ENCODE measurements at places on chromosomes 7 and 10.
A peak's percentile ranks its signal among the peaks of the same experiment; 100 is the strongest.

DNA sequence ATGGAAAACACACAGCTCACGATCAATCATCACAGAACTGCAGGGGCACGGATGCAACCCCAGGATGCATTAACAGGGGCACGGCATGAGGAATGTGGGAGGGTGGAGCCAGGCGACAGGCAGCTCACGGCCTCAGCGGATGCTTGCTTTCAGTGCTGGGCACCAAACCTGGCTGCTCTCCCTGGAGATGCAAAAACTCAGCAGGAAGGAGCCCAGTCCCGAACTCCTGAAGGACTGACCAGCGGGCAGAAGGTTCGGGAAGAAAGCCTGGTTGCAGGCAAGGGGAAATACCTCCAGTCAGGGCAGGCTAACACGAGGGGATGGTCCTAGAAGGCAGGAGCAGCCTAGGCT is 66.8 kb downstream of the CHST15 start:
- DNase-seq: no peak

DNA sequence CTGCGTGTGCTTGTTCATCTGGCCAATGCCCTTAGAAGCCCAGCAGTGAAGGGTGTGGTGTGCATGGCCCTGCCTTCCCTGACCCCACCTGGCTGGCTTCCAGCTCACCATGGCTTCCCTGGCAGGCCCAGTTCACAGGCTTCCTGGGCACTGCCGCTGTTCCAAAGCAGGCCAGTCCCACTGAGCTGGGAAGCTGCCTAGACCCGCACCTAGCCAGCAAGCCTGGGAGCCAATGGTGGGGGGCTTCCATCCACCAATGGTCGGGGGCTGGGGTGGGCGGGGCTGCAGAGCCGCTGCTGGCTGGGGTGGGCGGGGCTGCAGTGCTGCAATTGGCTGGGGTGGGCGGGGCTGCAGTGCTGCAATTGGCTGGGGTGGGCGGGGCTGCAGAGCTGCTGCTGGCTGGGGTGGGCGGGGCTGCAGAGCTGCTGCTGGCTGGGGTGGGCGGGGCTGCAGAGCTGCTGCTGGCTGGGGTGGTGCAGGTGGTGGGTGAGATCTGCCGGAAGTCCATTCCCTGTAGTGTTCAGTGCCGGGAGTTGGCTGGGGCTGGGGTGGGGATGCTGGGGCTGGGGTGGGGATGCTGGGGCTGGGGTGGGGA is 12.4 kb downstream of the CALY start:
- DNase-seq: peak; percentile 79

DNA sequence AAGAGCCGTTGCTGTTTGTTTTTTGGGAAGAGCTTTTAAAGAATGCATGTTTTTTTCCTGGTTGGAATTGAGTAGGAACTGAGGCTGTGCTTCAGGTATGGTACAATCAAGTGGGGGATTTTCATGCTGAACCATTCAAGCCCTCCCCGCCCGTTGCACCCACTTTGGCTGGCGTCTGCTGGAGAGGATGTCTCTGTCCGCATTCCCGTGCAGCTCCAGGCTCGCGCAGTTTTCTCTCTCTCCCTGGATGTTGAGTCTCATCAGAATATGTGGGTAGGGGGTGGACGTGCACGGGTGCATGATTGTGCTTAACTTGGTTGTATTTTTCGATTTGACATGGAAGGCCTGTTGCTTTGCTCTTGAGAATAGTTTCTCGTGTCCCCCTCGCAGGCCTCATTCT is 31.6 kb downstream of the PFKFB3 start:
- DNase-seq: no peak

DNA sequence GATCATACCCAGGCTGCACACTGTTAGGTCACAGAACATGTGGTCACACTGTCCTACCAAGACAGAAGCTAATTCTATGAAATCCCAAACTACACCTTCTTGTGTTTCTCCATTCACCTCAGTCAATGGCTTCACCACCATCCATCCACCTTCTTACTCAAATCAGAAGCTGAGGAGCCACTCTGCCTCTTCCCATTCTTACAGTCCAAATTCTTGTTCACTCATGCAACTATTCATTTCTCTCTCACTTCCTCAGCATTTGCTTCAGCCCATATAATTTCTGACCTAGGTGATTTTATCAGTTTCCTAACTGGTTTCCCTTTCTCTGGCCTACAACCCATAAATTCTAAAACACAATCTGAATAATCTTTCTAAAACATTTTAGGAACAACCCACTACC is 229.2 kb downstream of the LRRN3 start:
- DNase-seq: no peak

- peak; percentile 12 for DNase-seq
Observed at GRCh38 chr7:135441791-135442190, 68.1 kb downstream of the CNOT4 start.

- no peak for DNase-seq
Observed at GRCh38 chr10:95525033-95525418, 36.1 kb downstream of the SORBS1 start.

DNA sequence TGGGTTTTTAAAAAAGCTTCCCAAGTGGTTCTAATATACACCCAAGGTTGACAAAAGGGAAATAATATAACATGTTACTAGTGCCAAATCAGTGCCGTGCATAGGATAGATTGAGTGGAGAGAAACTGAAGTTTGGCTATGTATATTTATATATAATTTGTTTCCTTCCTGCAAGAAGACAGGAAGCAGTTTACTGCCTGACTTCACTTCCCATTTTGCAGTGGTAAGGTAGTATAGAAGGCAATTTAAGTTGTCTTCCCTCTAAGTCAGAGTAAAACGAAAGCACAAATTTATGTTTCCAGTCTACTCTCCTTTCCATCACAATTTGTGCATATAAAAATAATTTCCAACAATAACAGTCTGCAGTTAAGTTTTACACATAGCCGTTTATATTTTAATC is 3.4 kb upstream of the HYCC1 start:
- no peak for DNase-seq

DNA sequence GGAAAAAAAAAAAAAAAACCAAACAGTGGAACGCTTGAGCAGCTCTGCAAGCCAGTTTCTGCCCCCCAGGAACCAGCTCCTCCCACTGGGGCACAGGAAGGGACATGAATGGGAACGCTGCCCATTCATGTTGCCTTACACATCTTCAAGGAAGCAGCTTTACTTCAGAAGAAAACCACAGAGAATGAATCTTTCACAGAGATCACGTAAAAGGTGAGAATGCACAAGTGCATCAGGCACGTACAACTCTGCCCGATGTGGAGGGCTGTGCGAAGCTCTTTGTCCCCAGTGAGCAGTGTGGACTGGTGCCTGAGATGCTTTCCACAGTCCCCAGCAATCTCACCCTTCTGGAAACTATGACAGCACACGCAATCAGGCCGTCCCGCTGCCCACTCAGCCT is 106.2 kb downstream of the DLG5 start:
- peak; percentile 18 for DNase-seq

GRCh38 chr10:116685807-116686206 is 56.6 kb downstream of the HSPA12A start:
- no peak for DNase-seq

DNA sequence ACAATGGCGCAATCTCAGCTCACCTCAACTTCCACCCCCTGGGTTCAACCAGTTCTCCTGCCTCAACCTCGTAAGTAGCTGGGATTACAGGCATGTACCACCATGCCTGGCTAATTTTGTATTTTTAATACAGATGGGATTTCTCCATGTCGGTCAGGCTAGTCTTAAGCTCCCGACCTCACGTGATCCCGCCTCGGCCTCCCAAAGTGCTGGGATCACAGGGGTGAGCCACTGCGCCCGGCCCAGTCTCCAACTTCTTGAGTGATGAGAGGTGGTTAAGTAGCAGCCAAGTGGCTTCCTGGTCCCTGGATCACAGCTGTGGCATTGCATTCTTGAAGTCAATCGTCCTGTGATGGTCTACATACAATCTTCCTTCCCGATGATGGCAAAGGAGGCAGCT is 46.1 kb upstream of the NFE2L3 start:
- DNase-seq: no peak

DNA sequence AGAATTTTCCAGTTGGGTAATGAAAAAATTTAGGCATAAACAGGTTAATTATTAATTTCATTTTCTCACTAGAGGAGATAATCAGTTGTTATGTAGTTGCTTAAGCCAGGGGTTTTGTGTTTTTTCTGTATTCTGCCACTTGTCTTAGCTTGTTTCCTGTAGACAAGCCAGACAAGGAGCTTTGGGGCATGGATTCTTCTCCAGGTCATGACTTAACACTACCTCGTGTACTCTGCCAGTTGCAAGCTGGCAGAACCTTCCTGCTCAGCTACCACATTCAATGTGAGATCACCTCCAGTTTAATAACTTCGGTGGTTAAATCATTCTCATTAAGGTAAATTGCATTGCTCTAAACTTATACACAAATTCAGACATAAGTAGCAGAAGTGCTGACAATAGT is 1.8 kb downstream of the CCM2 start:
- DNase-seq: no peak

- peak; percentile 9 for DNase-seq
Observed at GRCh38 chr10:8183241-8183704, 128.8 kb downstream of the GATA3 start.

GRCh38 chr7:157937406-157937805 is 600.6 kb downstream of the DNAJB6 start:
- no peak for DNase-seq

- DNase-seq: no peak
Observed at GRCh38 chr10:78007172-78007571, 22.1 kb downstream of the POLR3A start.

GRCh38 chr7:50805447-50806125 is 22.9 kb upstream of the GRB10 start:
- no peak for DNase-seq

- DNase-seq: no peak
Observed at GRCh38 chr10:33337326-33337957, 3.0 kb upstream of the NRP1 start.

- DNase-seq: peak; percentile 58
Observed at GRCh38 chr10:2839081-2839725, 228.1 kb upstream of the PFKP start.

DNA sequence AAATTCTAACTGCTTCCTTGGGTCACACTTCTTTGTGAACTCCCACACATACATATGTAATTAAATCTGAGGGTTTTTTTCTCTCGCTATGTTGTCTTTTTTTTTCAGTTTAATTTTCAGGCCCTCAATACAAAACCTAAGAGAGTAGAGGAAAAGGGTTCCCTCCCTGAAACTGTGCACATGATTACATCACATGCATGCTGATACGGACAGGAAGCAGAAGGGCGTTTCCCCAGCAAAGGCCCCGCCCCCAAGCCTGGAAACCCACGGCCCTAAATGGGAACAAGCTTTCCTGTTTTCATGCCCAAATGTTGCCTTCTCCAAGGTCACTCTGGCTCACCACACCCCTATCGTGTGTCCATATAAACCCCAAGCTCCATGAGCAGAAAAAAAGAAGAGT is 115.4 kb downstream of the TEX36 start:
- no peak for DNase-seq

- DNase-seq: no peak
Observed at GRCh38 chr10:121640266-121640665, 42.0 kb upstream of the FGFR2 start.

- DNase-seq: no peak
Observed at GRCh38 chr10:132069849-132070182, 4.1 kb downstream of the JAKMIP3 start.

DNA sequence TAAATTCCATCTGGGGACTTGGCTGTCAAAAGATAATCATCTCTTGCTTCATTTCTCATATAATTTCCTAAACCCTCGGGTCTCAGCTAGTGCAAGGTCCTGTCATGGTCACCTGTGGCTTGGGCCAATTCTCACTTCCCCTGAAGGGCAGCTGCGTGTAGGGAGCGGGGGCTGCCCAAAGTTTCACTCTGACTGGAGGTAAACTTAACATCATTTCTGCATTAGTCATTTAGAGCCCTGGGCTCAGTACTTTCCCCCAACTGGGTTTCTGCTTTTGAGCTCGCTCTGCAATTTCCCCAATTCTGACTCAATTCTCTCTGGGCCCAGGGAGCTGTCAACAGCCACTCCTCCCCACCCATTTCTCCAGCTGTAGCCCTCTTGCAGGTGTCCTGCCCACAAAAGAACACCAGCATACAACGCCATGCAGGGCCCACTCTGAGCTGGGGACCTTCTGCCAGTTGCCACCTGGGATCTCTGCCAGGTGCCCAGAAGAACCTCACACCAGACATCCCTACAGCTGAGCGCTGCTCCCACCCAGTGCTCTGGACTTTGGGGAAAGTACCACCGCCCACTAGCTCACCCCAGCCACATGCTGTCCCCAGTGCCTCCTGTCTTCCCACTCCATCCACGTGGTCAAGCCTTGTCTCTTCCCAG is 37.9 kb downstream of the VOPP1 start:
- DNase-seq: peak; percentile 84

DNA sequence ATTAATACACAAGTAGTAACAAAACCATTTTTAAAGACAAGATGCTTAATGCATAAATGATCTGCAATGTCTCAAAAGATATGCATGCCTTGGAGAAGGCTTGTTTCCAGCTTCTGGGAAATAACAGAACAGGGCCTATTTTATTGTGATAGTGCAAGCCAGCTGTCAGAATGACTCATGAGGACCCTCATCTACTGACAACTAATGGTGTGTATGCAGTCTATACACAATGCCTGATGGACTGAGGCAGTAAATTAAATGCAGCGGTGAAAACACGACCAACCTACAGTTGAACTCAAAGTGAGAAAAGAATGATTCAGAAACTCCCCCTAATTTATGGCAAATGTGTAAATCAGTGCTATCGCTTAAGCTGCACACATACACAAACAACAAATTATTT is 46.3 kb downstream of the VPS41 start:
- no peak for DNase-seq

DNA sequence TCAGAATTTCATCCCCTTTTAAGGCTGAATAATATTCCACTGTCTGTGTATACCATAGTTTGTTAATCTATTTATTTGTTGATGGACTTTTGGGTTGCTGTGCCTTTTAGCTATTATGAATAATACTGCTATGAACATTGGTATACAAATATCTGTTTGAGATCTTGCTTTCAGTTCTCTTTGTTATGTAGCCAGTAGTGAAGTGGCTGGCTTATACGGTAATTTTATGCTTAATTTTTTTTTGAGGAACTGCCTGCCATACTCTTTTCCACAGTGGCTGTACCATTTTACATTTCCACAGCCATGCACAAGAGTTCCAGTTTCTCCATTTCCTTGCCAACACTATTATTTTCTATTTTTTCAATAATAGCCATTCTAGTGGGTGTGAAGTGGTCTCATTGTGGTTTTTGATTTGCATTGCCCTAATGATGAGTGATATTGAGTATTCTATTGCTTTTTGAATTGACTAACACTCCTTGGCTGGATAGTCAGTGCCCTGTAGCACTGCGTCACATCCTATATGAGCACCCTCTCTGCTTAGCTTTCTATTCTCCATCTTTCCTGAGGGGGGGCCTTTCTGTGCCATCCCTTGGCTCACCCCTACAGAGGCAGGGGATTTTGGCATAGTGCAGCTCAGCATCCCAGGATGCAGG is 29.4 kb upstream of the RAPGEF5 start:
- no peak for DNase-seq
